ENCODE measurements at places on chromosomes 16 and 17.
A peak's percentile ranks its signal among the peaks of the same experiment; 100 is the strongest.

DNA sequence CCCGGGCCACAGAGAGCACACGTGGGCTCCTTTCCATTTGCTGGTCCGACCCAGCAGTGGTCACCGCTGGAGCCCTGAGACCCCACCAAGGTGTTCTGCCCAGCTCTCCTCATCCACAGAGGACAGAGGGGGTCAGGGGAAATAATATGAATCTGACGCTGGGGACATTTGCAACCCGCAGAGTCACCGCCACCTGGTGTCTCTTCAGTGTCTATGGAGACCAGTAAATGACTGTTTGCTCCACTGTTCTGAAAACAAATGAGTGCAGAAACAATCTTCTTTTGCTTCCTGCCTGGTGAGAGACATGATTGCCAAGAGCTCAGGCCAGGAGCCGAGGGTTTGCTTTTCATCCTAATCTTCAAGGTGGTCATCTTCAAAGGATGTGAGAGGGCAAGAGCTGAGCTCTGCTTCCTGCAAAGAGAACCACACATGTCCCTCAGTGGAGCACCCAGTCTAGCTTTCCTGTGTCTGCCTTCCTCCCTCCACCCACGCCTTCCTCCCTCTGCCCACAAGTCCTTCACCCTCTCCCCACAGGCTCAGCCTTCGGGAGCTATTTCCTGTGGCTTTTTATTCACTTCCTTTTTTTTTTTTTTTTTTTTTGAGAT lies 14.7 kb upstream of the KLHDC4 start:
- DNase-seq, result no peak

DNA sequence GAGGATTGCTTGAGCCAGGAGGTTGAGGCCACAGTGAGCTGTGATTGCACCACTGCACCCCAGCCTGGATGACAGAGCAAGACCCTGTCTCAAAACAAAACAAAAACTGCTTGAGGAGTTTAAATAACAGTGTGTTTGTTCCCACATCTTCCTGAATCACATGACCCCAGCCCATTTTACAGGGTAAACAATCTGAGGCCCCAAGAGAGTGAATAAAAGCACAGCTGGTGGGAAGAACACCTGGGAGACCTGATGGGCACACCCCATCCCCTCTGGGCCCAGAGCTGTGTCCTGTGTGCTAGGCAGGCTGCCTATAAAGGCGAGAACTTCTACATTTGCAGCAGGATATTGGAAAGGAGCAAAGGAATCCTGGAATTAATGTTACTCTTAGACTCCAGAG lies 69.6 kb downstream of the PLXDC1 start:
- DNase-seq, result no peak

GRCh38 chr16:56519459-56520250 lies at the start of gene BBS2:
TSS of gene BBS2 (minus strand) at chr16:56520024. CDS start at chr16:56519862, 162 bp downstream.
- peak; percentile 94 for DNase-seq

GRCh38 chr17:51427323-51427811 lies 167.0 kb downstream of the UTP18 start:
- no peak for DNase-seq

GRCh38 chr17:79246225-79247190 lies 171.9 kb downstream of the ENGASE start:
- DNase-seq, result no peak

- no peak for DNase-seq
These were observed 168.3 kb downstream of the SEC14L1 start for GRCh38 chr17:77308861-77309726.

GRCh38 chr16:66996324-66996982 lies 8.1 kb downstream of the CES4A start:
- DNase-seq, result no peak

GRCh38 chr17:4811471-4811870 lies 4.5 kb downstream of the PLD2 start:
- no peak for DNase-seq

DNA sequence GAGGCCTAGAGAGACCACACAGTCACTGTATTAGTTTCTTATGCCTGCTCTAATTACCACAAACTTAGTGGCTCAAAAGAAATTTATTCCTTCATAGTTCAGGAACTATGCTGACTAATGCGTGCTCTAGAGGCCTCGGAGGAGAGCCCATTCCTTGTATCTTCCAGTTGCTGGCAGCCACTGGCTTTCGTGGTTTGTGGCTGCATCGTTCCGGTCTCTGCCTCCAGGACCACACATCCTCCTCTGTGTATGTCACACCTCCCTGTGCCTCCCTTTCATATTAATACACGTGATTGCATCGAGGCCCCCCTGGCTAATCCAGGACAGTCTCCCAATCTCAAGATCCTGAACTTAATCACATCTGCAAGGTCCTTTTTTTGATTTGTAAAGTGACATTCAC lies 16.9 kb upstream of the MYLK3 start:
- DNase-seq, result no peak

DNA sequence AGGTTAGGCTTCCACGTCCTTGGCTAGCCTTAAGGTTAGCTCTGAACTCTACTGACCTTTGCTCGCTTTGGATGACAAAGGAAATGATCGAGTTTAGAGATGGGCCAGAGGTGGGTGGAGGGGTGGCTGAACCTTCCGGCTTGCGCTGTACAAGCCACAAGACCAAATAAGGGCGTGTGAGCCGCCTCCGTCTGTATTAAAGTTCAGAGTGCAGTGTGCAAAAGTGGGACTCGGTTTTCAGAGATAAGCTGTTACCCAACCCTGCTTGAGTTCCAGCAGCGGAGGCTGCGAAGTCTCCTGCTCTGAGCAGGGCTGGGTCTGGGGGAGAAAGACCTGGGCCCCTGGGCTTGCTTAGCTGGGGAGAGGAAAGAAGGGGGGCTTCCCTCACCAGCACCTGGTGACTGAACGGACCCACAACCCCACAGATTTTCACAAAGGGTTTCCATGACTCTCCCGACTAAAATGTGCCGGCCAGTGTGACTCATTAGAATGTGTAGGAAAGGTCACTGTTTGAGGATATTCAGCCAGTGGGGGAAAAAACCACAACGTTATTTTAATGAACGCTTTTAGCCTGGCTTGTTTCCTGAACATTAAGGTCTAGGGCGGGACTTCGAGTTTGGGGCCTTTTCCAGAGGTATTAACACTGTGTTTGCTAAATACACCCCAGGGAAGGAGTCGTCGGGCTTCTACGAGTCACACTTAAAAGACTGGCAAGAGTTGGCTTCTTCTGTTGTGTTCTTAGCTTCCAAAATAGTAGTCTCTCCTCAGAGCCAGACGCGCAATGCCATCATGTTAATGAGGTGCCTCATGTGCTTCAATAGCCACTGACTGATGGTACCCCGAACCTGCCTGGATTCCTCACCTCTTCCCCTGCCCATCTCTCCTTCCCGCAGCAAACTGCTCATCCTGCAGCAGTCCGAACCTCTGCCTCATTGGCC lies 67.0 kb downstream of the CENPV start:
- DNase-seq, result peak; percentile 63

GRCh38 chr16:57912529-57913260 lies 58.2 kb downstream of the CNGB1 start:
- no peak for DNase-seq

GRCh38 chr17:44210342-44211192 lies 8.9 kb downstream of the UBTF start:
- peak; percentile 91 for DNase-seq

DNA sequence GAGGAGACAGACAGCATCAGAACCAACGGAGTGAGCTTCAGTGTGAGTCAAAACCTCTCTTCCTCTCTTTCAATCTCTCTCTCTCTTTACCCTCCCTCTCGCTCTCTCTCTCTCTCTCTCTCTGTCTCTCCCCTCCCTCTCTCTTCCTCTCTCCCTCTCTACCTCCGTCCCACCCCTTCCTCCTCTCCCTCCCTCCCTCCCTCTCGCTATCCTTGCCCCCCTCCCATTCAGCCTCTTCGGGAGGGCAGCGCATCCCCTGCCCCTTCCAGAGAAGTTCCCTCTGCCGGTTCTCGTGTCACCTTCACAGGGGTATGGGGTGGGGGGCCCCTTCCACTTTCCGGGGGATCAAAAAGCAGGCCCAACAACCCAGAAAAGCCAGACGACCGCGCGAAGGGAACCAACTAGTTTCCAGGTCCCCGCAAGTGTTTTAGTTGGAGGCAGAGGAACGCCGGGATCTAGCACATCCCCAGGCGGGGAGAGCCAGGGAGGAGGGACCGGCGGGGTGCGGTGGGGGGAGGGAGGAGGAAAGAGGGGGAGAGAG lies 28.9 kb upstream of the RBFOX1 start:
- no peak for DNase-seq

- DNase-seq, result no peak
These were observed 138.6 kb upstream of the WSCD1 start for GRCh38 chr17:5931616-5932015.

- DNase-seq, result no peak
These were observed 1.6 kb upstream of the FBXL20 start for GRCh38 chr17:39402890-39403605.
